ENCODE measurements at places on chromosomes 13 and 19.
A peak's percentile ranks its signal among the peaks of the same experiment; 100 is the strongest.

- DNase-seq: no peak
These were observed 8.6 kb downstream of the MAN2B1 start for GRCh38 chr19:12657966-12658365.

- no peak for DNase-seq
These were observed 13.3 kb downstream of the SLC27A1 start for GRCh38 chr19:17483605-17484002.

DNA sequence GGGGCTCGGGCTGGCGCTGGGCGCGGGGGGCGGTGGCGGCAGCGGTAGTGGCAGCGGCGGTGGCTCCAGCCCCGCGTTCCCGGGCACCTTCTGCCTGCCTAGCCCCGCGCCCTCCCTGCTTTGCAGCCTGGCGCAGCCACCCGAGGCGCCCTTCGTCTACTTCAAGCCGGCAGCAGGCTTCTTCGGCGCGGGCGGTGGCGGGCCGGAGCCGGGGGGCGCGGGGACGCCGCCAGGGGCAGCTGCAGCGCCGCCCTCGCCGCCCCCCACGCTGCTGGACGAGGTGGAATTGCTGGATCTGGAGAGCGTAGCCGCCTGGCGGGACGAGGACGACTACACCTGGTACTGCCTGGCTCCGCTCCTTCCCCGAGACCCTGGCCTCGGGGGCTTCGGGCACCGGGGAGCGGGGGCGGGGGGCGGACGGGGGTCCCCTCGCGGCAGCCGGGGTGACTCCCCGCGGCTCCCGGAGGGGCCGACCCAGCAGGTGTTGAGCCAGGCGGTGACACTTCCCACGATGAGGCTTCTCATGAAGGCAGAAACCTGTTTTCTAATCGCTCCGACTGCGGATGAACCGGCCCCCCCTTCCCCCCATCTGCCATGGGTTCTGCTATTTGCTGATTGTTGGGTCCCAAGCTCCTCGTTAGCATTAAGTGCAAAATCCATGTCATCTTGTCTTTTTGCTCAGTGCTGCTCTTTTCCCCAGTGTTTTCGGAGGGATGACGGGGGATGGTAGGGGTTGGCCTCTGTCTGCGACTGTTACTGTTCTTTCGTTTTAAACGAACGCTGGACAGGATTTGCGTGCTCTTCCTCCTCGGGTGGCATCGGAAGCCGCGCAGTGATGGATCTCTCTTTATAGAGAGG lies 943 bp downstream of the SLAIN1 start:
- DNase-seq: peak; percentile 53

DNA sequence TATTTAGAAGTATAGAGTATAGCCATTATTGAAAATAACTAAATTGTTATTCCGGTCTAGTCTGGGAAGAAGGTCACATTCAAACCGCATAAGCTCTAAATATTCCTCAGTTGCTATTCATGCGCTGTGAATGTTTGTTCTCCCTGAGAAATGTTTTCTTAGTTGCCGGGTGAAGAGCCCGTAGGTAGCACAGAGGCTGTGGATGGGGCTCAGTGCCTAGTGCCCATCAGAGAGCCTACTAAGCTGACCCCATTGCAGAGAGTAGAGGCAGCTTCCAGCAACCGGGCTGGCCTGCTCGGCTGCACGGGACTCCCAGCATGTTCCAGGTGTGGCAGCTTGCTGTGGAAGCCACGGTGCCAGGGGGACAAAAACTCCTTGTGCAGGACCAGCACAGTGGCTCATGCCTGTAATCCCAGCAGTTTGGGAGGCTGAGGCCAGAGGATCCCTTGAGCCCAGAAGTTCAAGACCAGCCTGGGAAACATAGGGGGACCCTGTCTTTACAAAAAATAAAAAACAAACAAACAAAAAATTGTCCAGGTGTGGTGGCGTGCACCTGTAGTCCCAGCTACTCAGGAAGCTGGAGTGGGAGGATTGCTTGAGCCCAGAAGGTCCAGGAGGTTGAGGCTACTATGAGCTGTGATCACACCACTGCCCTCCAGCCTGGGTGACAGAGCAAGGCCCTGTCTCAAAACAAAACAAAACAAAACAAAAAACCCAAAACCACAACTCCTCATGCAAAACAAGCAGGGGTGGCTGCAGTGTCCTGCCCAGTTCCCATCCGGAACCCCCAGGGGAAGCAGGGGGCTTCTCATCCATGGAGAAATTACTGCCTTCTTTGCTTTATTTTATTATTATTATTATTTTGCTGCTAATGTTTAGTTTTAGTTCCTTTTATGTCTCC lies 82.5 kb downstream of the KCTD15 start:
- DNase-seq: no peak

DNA sequence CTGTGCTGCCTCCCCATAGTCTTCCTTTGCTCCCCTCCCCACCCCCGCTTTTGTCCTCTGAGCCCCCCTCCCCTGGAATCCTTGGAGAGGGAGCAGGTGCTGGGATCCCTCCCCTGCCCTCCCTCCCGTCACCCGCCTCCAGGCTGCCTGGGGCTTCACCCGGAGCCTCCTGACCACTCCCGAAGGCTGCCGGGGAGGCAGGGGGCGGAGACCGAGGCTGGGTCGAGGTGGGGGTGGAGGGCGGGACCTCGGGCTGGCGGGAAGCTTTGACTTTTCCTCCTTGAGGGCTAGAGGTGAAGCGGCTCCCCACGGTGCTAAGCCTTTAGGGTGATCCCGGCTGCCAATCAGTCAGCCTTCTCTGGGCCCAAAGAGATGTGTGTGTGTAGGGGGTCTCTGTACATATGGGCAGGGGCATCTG lies 1.5 kb downstream of the KMT5C start:
- DNase-seq: peak; percentile 93

- DNase-seq: no peak
These were observed 7.4 kb downstream of the WIZ start for GRCh38 chr19:15442142-15442920.

DNA sequence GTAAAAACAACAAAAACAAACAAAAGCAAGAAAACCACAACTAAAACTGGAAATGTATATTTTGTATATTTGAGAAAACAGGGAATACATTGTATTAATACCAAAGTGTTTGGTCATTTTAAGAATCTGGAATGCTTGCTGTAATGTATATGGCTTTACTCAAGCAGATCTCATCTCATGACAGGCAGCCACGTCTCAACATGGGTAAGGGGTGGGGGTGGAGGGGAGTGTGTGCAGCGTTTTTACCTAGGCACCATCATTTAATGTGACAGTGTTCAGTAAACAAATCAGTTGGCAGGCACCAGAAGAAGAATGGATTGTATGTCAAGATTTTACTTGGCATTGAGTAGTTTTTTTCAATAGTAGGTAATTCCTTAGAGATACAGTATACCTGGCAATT lies 17.1 kb downstream of the KLF5 start:
- no peak for DNase-seq

DNA sequence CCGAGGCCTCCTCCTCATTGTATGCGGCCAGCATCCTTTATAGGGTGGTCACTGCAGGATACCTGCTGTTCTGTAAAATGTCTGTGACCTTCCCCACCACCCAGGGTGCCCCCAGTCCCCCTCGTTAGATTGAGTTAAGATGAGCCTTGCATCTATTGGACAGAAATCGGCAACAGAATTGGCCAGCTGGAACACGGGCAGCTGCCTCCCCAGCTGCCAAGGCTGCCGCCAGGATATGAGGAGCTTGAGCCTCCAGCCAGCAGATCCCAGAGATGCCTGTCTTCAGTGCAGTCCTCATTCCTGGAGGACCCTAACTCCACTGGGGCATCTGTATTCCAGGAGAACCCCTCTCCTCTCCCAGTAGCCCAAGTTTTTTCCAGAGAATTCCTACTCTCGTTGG lies 463.0 kb downstream of the TSHZ3 start:
- DNase-seq: peak; percentile 74

DNA sequence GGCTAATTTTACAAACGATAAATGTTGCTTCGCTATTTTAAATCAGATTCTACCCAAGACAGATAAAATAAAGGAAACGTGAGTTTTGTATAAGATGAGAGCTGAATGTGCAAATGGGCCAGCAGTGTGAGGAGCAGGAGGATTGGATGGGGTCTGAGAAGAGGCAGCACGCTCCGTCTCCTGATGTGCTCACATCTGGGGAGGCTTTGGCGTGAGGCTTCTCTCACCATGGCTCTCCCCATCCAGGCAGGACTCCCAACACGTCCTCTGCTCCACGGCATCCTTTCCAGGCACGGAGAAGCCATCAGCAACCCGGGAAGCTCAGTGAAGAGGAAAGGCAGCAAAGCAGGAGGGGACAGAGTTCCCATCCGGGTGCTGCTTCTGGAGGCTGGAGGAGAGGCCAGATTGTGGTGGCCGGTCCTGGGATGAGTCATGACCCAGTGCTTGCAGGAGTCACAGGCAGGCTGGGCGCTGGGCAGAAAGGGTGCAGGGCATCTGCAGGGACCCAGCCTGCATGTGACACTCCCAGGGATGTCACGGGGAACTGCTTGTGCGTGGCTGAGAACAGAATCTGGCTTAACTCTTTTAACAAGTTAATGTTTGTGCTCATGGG lies 47.5 kb downstream of the ZNF536 start:
- no peak for DNase-seq

DNA sequence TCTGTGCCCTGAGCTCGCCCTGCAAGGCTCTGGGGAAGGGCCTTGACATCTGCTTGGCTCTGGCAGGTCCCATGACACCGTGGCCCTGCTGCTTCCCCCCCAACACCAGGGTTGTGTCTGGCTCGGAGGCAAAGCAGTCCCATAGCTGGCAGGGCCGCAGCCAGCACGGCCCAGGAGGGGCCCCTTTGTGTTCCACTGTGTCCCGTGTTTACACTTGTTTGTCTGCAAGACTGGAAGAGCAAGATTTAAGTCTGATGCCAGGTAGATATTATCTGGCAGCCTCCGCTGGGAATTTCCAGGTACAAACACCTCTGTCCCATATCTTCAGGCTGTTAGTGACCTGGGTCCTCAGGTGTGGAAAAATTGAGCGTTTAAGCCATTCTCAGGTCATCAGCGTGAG lies 44.3 kb downstream of the MCF2L start:
- peak; percentile 49 for DNase-seq

DNA sequence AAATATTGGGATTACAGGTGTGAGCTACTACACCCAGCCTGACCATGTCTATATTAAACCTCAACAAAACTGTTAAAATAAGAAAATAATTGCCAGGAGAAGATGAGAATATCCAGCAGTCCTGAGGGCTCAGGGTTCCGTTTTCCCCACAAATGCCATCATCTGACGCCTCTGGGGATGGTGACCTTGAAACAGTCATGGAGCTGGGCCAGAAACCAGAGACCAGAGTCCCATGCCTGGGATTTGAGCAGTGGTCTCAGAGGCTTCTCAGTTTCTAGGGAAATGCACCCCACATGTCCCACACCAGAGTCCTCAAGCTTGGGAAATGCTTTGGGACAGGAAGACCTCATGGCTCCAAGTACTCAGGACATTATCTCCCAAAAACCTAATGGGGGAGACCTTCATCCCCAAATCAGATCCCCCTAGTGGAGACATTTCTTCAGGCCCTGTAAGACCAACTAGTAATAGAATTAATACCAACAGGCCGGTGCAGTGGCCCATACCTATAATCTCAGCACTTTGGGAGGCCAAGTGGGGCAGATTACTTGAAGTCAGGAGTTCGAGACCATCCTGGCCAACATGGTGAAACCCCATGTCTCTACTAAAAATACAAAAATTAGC lies 2.9 kb upstream of the MAP1S start:
- DNase-seq: no peak

- peak; percentile 61 for DNase-seq
These were observed 11.0 kb downstream of the CTU1 start for GRCh38 chr19:51097166-51097738.

GRCh38 chr13:102999499-102999898 lies 66.7 kb downstream of the SLC10A2 start:
- no peak for DNase-seq

DNA sequence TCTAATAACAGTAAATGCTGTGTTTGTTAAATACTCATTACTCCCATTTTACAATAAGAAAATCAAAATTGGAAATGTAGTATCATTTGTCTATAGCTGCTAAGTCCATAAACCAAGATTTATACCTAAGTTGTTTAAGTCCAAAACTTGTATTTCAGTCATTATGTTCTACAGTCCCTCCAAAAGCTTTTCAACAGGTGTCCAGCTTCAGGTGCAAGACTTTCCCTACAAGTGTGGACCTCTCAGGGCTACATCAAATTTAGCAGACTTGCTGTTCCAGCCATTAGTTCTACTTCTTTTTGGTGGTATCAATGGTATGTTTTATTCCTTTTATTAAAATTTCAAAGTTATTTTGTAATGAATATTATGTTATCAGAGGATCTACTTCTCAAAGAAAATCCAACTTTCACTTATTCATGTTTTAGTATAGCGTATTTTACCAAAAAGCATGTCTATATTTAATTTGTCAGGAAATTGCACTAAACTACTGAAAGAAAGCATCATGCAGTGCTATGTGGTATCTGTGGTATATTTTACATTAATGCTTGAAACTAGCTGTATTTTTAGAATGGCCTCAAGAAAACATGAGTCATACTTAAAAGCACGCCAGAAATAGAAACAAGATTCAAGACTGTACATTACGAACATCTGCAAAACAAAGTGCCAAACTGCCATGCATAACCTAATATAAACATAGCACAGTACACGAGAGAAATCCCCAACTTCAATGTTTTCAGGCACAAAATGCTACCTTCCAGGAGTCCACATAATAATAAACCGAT lies 44.5 kb downstream of the VWA8 start:
- peak; percentile 76 for DNase-seq

GRCh38 chr13:31913459-31913858 lies 118.1 kb upstream of the FRY start:
- DNase-seq: no peak

GRCh38 chr13:80477661-80478443 lies 136.9 kb upstream of the SPRY2 start:
- DNase-seq: no peak

DNA sequence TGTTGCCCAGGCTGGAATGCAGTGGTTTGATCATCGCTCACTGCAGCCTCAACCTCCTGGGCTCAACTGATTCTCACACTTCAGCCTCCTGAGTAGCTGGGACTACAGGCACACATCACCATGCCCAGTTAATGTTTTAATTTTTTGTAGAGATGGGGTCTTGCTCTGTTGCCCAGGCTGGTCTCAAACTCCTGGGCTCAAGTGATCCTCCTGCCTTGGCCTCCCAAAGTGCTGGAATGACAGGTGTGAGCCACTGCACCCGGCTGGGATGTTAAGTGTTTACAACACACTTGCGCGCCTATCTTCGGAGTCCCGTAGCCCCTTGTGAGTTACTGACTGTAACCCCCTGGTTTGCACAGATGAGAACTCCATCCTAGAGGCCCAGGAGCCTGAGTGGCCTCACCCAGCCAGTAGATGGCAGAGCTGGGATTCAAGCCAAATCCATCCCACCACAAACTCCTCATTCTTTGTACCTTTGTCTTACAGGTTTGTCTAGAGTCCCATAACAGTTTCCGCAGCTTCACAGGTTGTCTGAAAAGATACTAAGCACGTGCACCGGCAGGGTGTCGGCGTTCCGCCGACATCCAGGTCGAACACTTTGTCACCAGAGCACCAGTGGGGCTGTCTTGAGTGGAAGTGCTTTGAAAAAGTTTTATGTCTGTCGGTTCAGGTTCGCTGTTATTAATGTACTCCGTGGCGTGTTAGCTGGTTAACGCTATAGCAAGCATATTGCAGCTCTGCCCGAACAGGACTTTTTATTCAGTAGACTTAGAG lies 14.7 kb downstream of the MAG start:
- DNase-seq: no peak

- no peak for DNase-seq
These were observed 140.3 kb downstream of the PDS5B start for GRCh38 chr13:32726374-32727037.
